ENCODE measurements at places on chromosomes 5 and 9.

- DNase-seq: no peak
Measured at GRCh38 chr9:131603199-131603598, 57.9 kb downstream of the PRRT1B start.

GRCh38 chr5:35862126-35862525 lies 5.4 kb downstream of the IL7R start:
- no peak for DNase-seq

- no peak for DNase-seq
Measured at GRCh38 chr5:131260895-131261294, 3.0 kb upstream of the CDC42SE2 start.

DNA sequence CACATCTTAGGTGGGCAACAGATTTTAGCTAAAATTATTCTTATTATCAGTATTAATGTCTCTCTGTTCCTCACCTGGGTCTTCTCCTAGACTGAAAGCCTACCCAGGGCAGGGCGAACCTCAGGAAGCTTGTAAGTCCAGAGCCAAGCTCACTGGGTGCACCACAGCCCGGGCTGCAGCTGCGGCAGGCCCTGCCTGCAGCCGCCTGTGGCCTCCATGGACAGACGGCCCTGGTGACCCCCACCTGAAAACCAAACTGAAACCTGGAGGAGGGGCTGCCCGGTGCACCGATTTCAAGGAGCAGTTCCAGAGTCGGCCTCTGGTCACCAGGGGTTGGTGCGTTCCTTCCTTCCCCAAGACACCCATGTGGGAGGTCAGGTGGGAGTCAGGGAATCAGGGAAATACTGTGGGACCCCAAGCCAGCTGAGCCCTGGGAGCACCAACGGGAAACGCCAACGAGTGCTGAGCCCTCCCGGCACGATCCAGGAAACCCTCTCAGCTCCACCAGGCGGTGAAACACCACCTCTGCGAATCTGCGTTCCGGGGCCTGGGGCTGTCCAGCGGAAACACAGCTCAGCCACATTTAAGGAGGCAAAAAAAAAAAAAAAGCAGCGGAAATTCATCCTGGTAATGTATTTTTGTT lies 68.6 kb upstream of the PPP1R26 start:
- no peak for DNase-seq

DNA sequence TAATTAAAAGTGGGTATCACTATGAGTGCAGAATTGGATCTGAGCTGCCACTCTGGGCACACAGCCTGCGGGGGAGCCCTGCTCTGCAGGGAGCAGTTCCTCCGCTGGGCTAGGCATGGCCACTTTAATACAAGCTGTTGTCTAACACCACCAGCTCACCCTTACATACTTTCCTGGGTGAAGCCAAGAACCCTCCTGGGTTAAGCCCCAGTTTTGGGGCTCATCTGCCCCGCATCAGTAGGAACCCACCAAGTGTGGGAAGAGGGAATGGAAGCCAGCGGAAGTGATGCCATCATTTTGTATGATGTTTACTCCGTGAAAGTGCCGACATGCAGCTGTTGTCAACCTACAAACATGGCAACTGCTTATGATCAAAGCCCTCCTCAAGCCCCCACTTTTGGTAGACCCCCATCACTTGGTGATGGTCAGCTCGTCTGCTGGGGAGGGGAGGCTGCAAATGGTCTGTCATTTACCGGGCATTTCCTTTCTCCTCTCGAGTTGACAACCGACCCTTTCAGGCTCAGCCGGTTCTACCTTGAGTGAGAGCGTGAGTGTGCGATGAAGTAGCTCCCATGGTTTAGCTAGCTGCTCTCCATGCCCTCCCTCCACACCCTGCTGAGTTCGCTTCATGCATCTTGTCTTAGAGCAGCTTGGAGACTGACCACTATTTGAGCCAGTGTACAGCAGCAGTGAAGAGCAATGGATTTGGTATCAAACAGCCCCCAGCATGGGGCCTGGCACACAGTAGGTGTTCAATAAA lies 95.3 kb upstream of the IER5L start:
- no peak for DNase-seq

DNA sequence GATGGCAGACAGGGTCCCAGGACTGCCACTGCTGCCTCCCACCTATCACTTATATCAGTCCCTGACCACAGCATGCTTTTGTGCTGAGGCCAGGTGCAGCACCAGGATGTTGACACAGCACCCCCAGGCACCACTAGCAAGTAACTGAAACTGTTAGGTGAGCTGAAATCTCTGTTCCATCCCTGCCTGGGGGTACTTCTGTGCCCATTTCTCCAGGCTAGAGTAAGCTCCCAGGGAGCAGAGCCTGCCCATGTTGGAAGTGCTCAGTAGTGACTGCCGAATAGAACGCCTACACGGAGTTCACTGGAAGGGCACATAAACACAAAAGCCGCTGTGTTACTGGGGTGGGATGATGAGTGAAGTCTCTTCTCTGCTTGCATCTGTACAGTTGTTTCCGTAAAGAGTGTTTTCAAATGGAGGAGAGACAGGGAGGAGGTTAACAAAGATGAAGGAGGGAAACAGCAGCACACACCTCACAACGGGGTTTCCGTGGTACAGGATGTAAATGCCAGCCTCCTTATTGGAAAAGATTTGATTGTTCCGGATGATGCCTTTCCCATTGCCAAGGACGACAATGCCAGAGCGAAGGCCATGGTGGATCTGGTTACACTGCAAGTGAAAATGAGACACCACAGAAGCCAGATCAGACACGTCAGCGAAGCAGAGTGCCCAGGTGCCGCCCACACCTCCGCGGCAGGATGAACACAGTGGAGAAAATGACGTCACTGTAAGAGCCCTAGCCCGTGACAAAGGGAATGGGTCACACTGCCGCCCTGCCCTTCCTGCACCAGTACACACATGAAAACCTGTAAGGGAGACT lies 43.1 kb downstream of the POLR1E start:
- peak; percentile 46 for DNase-seq

DNA sequence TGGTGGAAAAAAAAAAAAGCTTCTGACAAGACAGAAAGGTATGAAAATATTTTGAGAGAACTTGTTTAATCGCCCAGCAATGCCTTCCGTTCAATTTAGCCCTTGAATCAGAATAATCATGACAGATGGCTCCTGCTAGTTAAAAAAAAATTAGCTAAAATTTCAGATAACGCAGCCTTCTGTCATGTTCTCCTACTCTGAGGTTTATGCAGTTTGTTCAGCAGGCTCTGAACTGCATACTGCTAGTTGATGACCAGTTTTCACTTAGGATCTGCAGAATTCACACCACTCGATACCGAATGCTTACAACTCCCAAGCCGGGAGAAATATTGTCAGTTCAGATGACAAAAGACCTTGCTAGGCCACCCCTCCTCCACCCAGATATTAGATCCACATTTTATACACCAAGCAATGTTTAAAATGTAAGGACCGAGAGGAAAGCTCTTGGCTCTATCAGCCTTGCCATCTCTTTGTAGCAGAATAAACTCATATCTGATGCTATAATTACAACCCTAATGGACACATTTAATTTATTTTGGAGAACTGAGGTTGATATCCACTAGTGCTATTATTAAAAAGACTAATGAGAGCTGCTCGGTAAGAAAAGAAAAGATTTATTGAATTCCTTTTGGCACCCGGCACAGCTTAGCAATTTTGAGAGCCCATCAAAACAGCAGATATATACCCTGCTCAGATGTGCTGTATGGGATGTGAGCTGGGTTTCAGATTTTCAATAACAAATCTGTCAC lies 322.8 kb downstream of the GLIS3 start:
- DNase-seq: no peak

Data from stimulated activated CD8-positive, alpha-beta memory T cell treated with anti-CD3 and anti-CD28 coated beads, Interleukin-12 subunit alpha, Interleukin-12 subunit beta, amount 100 ng/mL, for 1 hour (primary cell).